ENCODE measurements at places on chromosomes 4 and X.

DNA sequence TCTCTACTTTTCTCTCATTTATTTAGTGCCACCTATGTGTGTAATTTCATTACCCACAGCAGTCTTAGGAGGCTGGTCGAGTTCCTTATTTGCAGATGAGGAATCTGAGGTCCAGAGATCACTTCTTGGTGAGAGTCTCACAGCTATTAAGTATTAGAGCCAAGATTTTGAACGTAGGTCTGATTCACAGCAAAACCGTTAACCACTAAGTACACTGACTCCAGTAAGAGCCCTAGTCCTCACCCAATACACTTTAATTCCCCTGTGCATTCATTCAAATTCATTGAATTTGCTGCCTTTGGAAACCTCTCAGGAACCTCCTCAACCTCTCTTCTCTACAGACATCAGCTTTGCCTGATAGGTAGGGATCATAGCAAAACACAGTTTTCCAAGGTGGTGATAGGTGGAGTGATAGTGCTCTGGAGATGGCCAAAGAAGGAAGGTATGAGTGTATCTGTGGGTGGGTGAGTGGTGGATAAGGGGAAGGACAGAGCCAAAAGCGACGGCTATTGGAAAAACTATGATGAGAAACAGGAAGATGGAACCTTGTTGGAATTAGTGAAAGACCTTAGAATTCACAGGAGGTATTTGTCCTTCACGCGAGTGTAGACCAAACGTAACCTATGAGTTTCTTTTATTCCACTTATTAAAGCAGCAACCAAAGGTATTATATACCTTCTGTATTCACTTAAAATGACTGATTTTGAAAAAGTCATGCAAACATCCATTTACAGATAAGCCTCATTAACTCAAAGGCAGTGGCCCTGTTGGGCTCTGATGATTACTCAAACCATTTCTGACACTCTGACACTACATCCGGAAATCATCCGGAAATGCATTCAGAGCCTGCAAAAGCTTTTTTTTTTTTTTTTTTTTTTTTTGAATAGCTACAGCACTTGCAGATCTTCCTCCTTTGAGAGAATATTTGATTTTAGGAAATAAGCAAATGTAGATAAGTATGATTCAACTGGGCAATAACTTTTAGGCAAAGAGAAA, 6.3 kb downstream of the FMR1 start:
- no peak for DNase-seq

- peak; percentile 25 for DNase-seq
These were observed 150.3 kb downstream of the MSL3 start for GRCh38 chrX:11908371-11908770.

GRCh38 chr4:150457802-150458201, 124.1 kb upstream of the MAB21L2 start:
- no peak for DNase-seq

GRCh38 chrX:1407035-1407434, 15.1 kb upstream of the SLC25A6 start:
- DNase-seq: no peak

GRCh38 chr4:87620491-87620890, 12.2 kb downstream of the DSPP start:
- no peak for DNase-seq
